ENCODE measurements at places on chromosomes 2 and 18. TPM values are rescaled to one million over a fixed set of nuclear protein-coding genes. Genes with fewer than 3 reads are reported as not detected.

Gene POTEI
- not detected for total RNA-seq

Gene MERTK
- 2.2 TPM for total RNA-seq

Gene UGT1A7
- total RNA-seq, result 1.4 TPM

Gene SOS1
- 11.3 TPM for total RNA-seq

Gene C2orf69
- 10.0 TPM for total RNA-seq

Gene ALPG
- not detected for total RNA-seq

Gene WIPF1
- total RNA-seq, result 1.4 TPM

Gene PSMD1
- 68.7 TPM for total RNA-seq

Gene ZBTB7C
- total RNA-seq, result under 0.01 TPM

Gene FAM117B
- 2.7 TPM for total RNA-seq

Gene RESP18
- total RNA-seq, result not detected

Gene ALKAL2
- not detected for total RNA-seq

Gene MREG
- total RNA-seq, result 77.8 TPM

Gene DTNA
- total RNA-seq, result 2.1 TPM

Gene SLC8A1
- total RNA-seq, result 3.6 TPM

Gene ZNF385B
- total RNA-seq, result not detected

Gene SPR
- 23.4 TPM for total RNA-seq

Gene ADD2
- total RNA-seq, result not detected

Gene LCT
- not detected for total RNA-seq

Gene ABHD1
- total RNA-seq, result not detected

Gene SERPINB13
- total RNA-seq, result 9.2 TPM

Gene NAT8
- total RNA-seq, result not detected

Gene ECEL1
- total RNA-seq, result not detected

Gene TRIM43B
- not detected for total RNA-seq

Gene SERPINB10
- total RNA-seq, result 4.8 TPM

Gene BOK
- total RNA-seq, result 48.2 TPM

Gene NMUR1
- not detected for total RNA-seq

Gene DSC1
- under 0.01 TPM for total RNA-seq

Gene APCDD1
- not detected for total RNA-seq
